Activated CD8-positive, alpha-beta memory T cell treated with anti-CD3 and anti-CD28 coated beads, Interleukin-2, amount 50 U/mL, for 48 hours (primary cell): ENCODE measurements at places on chromosomes 7 and 10.

GRCh38 chr10:124616040-124616835, 127.9 kb downstream of the FAM53B start:
- no peak for DNase-seq

GRCh38 chr7:95011995-95012394, 104.6 kb downstream of the PPP1R9A start:
- no peak for DNase-seq

DNA sequence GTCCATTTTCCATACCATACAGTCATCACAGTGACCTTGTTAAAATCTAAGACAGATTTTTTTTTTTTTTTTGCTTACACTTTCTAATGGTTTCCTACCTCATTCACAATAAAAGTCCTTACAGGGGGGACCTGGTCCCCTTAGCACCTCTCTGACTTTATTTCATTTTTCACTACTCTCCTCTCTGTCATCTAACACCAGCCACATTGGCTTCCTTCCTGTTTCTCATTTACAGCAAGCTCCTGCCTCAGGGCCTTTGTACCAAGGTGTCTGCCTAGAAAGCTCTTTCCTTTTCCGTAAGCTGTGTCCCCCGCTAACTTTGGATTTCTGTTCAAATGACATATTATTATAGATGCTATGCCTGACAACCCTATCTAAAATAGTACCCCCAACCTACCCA, 27.7 kb downstream of the CC2D2B start:
- no peak for DNase-seq

GRCh38 chr7:36272567-36273269, 116.9 kb upstream of the ANLN start:
- no peak for DNase-seq

DNA sequence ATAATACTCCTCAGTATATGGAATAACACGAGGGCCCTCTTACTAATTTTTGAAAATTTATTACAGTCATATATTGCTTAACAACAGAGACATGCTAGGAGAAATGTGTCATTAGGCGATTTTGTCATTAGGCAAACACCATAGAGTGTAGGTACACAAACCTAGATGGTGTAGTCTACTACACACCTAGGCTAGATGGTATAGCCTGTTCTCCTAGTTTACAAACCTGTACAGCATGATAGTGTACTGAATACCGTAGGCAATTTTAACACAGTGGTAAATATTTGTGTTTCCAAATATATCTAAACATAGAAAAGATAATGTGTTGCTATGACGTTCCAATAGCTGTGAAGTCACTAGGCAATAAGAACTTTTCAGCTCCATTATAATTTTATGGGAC, 12.8 kb downstream of the OR2F1 start:
- DNase-seq: no peak

- no peak for DNase-seq
Measured at GRCh38 chr7:69996121-69996520, 397.8 kb downstream of the AUTS2 start.

DNA sequence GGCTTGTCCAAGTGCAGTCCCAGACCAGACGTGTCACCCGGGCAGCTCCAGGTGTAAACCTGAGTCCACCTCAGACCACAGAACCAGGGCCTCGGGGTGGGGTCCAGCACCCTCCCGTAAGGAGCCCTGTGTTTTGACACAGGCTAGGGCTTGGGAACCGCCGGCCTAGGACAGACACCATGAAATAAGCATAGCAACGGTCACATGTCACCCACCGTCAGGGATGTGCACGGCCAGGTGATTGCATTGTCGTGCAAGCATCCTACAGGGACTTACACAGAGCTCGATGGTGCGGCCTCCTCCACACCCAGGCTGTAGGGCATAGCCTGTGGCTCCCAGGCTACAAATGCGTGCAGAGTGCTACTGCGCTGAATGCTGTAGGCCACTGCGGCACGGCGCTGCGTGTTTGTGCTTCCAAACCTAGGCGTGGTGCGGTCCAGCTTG, 10.6 kb downstream of the ZFAND2A start:
- no peak for DNase-seq

- no peak for DNase-seq
Measured at GRCh38 chr7:135224027-135224426, 9.6 kb upstream of the STRA8 start.

DNA sequence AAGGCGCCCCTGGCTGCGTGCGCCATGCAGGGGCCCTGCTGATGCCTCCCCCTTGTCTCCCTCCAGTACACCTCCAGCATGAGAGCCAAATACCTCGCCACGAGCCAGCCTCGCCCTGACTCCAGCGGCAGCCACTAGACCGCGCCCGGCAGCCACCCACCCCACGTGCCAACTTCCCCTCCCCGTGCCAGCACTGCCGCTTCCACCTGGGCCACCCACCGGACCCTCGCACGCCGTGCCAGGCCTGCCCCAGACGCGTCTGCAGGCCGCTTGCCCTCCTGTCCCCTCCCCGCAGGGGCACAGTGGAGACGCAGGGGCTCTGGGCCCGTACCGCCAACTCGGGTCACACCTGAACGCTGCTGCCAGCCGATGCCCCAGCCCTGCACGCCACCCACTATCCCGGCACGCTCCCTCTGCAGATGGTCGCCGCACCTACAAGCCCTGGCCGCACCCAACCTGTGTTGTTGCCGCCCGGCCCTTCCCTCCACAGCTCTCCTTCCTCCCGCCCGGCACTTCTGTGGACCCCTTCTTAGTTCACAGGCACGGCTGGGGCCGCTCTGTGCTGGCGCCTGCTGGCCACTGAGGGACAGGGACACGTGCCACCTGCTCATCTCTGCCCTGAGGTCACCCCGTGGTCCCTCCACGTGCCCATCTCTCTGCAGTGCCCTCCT, 26.3 kb upstream of the AMZ1 start:
- no peak for DNase-seq

GRCh38 chr10:34743814-34744213, 71.3 kb downstream of the PARD3 start:
- DNase-seq: no peak

DNA sequence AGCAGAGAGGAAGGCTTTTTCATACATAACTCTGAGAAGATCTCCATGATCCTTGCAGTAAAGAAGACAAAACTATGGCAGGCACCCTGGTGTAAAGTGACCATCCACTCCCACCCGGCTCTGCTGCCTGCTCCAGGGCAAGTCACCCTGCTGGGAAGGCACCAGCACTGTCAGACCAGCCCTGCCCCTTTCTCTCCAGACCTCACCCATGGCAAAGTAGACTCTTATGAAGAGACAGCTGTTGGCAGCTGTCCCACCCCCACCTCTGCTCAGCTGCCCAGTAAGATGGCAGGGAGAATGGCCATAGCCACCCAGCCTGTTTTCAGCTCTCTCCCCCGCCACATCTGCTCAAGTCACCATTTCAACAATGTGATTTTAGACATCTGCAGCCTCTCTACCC, 8.6 kb upstream of the ZMIZ2 start:
- DNase-seq: no peak

DNA sequence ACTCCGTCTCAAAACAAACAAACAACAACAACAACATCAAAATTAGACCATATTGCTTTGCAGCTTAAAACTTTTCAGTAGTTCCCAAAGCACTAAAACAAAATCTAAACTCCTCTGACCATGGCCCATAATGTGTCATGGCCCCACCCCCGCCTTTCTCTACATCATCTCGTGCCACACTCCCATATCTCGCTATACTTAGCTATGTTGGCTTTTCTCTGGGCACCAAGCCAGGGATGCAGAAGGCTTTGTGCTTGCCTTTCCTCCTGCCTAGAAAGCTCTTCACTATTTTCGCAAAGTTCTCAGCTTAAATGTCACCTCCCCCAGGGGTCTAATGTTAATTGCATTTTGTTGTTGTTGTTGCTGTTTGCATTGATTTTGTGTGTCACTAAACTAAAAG, 15.1 kb upstream of the SLC16A12 start:
- no peak for DNase-seq

DNA sequence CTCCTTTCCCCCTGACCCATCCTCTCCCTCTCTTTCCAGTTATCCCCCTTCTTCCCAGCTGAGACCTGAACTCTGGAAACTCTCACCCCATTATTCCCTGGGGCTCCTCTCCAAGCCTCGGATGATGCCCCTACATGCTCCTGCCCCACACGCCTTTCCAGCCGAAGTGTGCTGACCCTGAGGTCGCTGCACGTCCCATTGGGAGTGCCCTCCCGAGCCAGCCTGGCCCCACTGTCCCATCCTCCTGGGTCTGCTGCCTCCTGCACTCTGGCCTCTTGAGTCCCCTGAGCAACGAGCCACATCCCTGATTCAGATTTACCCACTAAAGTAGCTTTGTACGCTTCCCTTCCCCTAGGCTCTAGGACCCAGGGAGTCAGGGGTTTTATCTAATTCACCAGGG, 87.4 kb downstream of the TCERG1L start:
- DNase-seq: no peak

- DNase-seq: no peak
Measured at GRCh38 chr7:4904346-4904745, 20.8 kb upstream of the RADIL start.

GRCh38 chr10:103854265-103854685, 1.1 kb downstream of the SH3PXD2A start:
- DNase-seq: no peak

DNA sequence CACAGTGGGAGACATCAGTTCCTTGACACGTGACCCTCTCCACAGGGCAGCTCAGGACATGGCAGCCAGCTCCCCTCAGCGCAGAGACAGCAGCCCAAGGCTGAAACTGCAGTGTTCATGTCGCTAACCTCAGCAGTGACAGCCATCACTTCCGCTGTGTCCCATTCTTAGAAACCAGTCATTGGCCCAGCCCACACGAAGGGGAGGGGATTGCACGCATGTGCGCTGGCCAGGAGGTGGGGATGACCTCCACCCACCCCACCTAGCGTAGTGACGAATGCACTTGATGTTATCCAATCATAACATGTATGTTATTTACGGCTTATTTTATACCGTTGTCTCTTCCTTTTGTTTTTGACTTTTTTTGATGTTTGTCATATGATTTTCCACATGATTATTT, 36.9 kb upstream of the EGFR start:
- DNase-seq: no peak

GRCh38 chr10:89426230-89426868, 12.0 kb downstream of the IFIT5 start:
- no peak for DNase-seq

GRCh38 chr7:100681491-100682227, 8.1 kb downstream of the GNB2 start:
- DNase-seq: no peak
